Psoas muscle (tissue), 8 donors: ENCODE measurements at places on chromosomes 11 and 22. TPM values are rescaled to one million over a fixed set of nuclear protein-coding genes. Genes with fewer than 3 reads are reported as not detected.

Gene SLC5A4
- not detected for total RNA-seq

- H3K4me1 ChIP-seq, result peaks cover 30% of the 10 kb centered on the region
- H3K27ac ChIP-seq, result peak overlapping the region; percentile 99
These were observed 1.1 kb upstream of the FBXO7 start for GRCh38 chr22:32473388-32473952.

Gene LMNTD2
- 0.27 TPM for total RNA-seq

Gene DKK3
- total RNA-seq, result 3.6 TPM
